ENCODE measurements at places on chromosomes 12 and 14.

DNA sequence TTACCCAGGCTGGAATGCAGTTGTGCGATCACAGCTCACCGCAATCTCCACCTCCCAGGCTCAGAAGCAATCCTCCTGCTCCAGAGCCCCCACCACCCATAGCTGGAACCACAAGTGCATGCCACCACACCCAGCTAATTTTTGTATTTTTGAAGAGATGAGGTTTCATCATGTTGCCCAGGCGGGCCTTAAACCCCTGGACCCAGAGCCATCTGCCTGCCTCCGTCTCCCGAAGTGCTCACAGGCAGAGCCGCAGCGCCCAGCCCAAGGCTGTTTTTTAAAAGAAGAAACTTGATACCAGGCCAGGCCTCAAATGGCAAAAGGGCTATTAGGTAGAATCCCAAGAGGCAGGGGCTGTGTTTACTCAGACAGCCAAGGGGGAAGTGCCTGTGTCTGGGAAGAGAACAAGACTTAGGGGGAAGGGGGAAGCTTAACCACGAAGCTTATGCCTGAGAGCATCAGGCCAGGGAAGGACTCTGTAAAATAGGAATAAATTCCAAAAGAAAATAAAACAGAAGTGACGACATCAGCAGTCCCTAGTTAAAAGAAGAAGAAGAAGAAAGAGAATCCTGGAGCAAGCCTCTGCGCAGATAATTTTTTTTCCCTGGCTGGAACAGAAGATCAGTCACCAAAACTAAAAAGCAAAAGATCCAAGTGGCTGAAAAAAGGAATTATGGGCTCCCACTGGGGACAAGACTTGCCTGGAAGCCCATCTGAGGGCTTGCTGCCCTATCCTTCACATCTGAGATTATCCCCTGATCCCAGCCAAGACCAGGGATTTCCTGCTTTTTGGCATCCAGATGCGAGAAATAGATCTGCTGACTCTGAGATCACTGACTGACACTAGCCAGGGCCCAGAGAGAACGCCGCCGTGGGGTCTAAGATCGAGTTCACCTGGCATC, 170.5 kb downstream of the NDUFA12 start:
- peak; percentile 84 for DNase-seq

- DNase-seq, result no peak
These were observed 13.3 kb downstream of the YBX3 start for GRCh38 chr12:10709808-10710207.

- DNase-seq, result no peak
These were observed 265.1 kb downstream of the ALG10 start for GRCh38 chr12:34287437-34287836.

- no peak for DNase-seq
These were observed 6.5 kb downstream of the SLC8B1 start for GRCh38 chr12:113328368-113328889.

DNA sequence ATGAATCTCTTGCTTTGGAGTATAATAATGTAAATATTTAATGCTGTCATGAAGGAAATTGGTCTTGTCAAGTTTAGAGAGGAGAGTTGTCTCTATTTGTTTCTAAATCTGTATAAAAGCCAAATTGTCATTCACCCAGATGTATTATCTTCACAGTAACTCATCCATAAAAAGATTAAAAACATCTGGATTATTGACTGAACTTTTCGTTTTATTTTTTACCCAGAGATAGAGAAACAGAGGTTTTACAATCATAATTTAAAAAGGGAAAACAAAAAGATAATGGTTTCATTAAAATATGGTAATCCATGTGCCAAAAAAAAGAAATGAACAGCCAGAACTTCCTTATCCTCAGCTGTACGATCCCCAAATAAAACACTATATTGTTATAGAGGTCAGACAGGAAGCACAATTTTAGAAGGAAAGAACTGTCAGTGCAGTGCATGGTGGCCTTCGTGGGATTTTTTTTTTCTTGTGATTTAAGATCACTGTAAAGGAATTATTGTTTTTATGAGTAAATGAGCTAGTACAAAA, 125.9 kb downstream of the ACSS3 start:
- no peak for DNase-seq

DNA sequence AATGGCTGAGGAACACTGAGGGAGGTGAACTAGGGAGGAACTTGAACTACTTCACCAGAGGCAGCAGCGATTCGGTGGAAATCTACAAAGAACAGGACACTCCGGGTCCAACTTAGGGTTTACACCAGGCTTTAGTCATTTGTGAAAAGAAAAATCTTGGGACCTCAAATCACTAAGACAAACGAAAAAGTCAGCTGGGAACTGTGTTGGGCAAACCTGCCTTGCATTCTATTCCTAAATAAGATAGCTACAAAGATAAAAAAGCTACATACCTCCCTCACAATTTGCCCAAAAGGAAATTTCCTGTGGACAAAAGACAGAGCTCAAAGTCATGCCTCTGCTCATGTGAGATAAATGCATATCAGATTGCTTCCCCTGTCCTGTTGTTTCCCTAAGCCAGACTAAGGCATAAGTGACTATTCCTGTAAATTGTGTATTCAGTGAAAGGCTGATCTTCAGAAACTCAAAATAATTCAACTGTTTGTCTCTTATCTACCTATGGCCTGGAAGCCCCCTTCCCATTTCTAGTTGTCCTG, 106.6 kb downstream of the APAF1 start:
- no peak for DNase-seq

GRCh38 chr12:79964100-79964627, 29.3 kb upstream of the PPP1R12A start:
- DNase-seq, result no peak

DNA sequence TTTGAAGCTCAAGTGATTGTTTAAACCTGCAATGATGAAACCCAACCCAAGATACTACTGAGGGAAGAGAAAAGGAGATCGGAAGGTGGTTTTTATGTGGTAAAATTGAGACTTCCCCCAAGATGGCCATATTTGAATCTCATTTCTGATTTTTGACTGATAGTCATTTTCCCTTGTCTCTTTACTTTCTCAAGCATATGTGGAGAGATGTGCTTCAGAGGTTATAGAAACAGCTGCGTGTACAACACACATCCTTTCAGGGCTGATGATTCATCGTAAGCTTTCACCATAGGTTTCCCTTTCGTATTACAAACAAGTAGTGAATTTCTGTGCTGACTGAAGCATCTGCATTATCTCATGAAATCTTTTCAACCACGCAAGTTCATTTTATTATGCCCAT, 276.2 kb downstream of the EMP1 start:
- DNase-seq, result no peak

DNA sequence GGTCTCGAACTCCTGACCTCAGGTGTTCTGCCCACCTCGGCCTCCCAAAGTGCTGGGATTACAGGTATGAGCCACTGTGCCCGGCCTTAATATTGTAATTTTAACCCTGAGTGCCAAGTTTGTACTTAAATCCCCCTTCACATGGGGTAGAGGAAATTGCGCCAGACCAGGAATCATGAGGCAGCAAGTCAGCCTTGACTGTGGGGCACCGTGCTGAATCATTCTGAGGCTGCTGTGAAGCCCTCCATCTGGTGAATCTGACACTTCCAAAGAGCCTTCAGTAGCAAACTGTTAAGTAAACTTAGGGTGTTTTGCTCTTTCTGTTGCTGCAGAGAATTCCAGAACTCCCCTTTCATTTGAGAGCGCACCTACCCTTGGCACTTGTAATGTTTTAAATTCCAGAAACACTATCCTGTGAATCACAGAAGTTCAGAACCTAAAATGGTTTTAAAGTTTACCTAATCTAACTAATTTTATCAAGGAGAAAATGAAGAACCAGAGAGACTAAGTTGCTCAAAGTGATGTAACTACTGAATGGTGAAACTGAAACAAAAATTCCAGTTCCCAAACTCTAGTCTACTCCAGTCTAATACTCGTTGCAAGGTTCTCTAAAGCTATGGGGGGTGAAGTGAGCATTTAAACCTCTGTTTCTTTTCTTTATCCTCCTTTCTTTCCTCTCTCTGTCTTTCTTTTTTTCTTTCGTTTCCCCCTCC, 7.5 kb downstream of the HEBP1 start:
- DNase-seq, result no peak

- DNase-seq, result no peak
These were observed 274.7 kb downstream of the NEDD1 start for GRCh38 chr12:97181571-97182265.

GRCh38 chr12:109553483-109553882, 19.8 kb downstream of the MMAB start:
- DNase-seq, result no peak

- DNase-seq, result no peak
These were observed 62.2 kb downstream of the PAPOLA start for GRCh38 chr14:96564389-96564788.

GRCh38 chr12:104347374-104348075, 44.0 kb downstream of the EID3 start:
- DNase-seq, result no peak

- DNase-seq, result no peak
These were observed 11.6 kb downstream of the TEDC1 start for GRCh38 chr14:105502446-105503295.

DNA sequence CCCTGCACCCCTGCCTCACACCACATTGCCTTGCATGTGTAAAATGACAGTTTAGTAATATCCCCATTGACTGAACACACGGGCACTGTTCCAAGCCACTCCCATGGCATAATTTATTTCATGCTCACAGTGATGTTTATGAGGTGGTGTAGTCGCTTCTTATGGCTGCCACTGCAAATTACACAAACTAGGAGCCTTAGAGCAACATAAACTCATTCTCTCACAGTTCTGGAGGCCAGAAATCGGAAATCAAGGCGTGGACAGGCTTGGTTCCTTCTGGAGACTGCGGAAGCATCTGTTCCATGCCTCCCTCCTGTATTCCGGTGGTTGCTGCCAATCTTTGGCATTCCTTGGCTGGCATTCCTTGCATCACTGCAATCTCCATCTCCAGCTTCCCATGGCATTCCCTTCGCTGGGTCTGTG, 97.3 kb downstream of the RIN3 start:
- DNase-seq, result no peak

DNA sequence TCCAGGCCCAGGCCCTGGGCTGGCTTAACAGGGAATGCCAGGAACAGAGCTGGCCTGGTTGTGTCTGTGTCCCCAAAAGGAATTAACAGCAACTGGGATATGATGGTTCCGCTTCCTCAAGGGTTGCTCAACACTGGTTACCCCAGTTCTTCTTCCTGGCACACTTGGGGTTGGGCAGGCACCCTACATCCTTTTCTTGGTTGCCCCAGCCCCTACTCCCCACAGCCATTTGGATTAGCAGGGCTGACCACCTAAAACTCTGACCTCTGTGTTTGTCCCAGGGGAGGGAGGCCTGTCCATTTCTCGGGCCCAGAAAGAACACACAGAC, 30.8 kb downstream of the NCKAP5L start:
- no peak for DNase-seq

DNA sequence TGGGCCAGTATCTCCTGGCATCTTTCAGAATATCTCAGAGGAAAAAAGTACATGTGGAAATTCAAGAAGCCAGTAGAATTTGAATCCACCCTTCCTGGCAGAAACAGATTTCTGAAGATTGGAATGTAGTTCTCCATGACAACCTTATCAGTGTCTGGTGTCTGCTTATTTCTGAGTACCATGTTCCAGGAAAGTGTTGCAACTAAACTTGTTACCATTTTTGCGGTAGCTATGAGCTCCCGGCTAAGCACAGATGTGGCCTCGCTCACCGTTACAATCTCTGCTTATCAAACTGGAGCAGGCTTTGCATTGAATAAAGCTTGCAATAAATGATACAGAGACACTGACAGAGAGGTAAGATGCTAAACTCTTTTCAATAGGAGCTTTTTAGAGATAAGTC, 13.0 kb upstream of the ITPR2 start:
- no peak for DNase-seq

GRCh38 chr14:83867566-83868225, 1662.2 kb upstream of the FLRT2 start:
- DNase-seq, result peak; percentile 39

DNA sequence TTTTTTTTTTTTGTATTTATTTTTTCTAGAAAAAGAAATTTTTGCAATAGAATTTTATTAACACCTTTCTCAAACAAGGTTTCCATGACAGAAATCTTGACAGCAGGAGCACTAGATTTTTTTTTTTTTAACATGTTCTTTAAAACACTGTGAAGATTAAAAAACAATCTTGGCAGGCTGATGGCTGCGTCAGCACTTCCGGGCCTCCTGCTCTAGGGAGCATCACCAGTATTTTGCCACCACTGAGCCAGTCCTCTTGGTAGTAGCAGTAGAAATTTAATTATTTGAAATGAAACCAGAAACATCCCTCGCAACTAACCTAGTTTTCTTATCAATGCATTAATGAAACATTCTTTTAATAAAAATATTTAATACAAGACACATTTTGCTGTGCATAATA, 99.6 kb downstream of the APAF1 start:
- DNase-seq, result no peak

GRCh38 chr12:106048016-106048415, 90.7 kb downstream of the NUAK1 start:
- DNase-seq, result no peak

DNA sequence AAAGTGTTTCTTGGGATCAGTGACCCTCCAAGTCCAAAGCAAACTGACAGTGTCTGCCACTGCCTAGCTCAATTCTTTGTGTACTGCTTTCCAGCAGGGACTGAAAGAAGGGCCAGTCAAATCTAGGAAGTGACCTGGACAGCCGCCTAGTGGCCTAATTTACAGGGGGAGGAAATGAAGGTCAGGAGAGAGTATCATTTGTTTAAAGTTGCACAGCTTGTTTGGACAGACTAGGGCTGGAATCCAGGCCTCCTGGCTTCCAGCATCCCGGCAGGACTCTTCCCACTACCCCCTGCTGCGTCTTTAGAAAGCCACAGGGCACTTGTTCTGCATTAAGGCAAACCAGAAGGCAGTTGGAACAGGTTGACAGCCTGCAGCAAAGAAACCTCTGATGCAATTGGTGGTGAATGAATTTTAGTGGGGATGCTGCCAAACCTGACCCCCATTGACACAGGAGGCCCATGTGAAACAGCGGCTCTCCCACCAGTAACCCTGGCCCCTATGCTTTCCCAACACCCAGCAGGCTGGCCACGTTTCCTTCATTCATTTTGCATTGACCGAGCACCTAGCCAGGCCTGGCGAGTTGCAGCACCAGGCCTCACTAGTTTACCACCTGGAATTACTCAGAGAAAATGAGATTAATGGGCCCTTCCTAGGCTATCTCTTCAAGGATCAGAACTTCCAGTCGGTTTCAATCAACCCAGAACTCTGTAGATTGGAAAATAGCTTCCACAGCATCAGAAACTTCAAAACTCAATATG, 28.2 kb downstream of the GALNT16 start:
- peak; percentile 91 for DNase-seq

GRCh38 chr14:65238456-65238855, 136.1 kb upstream of the MAX start:
- DNase-seq, result no peak

- DNase-seq, result no peak
These were observed 149.2 kb downstream of the ZFP36L1 start for GRCh38 chr14:68643673-68644072.

DNA sequence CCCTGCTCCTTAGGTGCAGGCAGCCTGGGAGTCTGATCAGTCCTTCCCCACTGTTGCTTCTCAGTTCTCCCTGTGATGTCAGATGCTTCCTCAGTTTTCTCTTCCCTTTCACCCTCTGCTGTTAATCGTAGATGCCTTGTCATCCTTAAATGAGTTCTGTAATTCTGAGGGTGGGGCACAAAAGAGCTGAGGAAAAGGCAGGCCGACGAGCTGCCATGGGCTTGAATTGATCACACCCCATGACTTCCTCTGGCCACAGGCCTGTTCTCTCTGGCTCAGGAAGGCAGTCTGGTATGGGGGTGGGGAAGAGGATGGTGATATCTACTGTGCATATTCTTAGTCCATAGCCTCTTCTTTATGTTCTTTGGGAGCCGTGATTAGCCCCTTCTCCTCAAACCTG, 5.2 kb upstream of the AP1G2 start:
- DNase-seq, result no peak

All from NCI-H2107 (cell line).